ENCODE measurements at places on chromosomes 13 and 19.

DNA sequence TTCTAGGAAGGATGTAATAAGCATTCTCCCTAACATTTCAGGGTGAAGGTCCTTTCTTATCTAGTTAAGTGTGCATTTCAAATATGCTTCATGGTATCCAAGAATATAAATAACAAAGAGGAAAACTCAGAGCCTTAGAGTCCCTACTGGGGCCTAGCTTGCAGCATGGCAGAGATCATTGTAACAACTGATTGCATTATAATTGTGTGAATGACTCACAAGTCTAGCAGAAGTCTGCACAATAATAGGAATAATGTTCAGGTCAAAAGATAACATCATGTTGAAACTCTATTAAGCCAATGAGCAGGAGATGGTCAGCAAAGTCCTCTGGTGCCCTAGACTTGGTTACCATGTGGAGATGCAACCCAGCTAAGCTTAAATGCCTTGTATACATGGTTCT lies 3.4 kb downstream of the POSTN start:
- DNase-seq: no peak

- no peak for DNase-seq
These were observed 30.1 kb downstream of the EPS15L1 start for GRCh38 chr19:16441661-16442162.

- DNase-seq: no peak
These were observed 143.3 kb downstream of the DCLK1 start for GRCh38 chr13:35987572-35988513.

- DNase-seq: no peak
These were observed 333.2 kb downstream of the DNAJC15 start for GRCh38 chr13:43356567-43356966.

- no peak for DNase-seq
These were observed 78.8 kb upstream of the TMTC4 start for GRCh38 chr13:100753376-100753775.

GRCh38 chr13:37179645-37180044 lies 74.2 kb upstream of the CSNK1A1L start:
- DNase-seq: no peak

Data from stimulated activated CD4-positive, alpha-beta T cell treated with anti-CD3 and anti-CD28 coated beads, TNF-alpha, amount 100 ng/mL, for 48 hours (primary cell).